ENCODE measurements at places on chromosomes 6 and 20.

- no peak for DNase-seq
These were observed 364.6 kb downstream of the GJA1 start for GRCh38 chr6:121800047-121800446.

DNA sequence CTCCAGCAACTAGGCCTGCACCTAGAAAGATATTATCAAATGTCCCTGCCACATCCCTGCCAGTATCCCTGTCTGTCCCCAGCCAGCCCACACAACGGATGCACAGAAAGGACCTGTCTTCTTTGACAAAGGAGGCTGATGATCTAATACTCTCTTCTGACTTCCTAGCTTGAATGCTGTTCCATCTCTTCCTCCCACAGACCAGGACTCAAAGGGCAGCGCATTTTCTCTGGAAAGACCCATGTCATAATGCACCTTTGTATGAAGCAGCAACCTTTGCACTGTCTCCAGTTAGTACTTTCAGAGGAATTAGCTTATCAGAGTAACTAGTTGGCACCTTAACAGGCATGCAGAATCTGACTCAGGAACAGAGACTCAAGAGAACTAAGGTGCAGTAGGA is 53.3 kb upstream of the TAF8 start:
- no peak for DNase-seq

- no peak for DNase-seq
These were observed 40.1 kb downstream of the SOX4 start for GRCh38 chr6:21633511-21634109.

DNA sequence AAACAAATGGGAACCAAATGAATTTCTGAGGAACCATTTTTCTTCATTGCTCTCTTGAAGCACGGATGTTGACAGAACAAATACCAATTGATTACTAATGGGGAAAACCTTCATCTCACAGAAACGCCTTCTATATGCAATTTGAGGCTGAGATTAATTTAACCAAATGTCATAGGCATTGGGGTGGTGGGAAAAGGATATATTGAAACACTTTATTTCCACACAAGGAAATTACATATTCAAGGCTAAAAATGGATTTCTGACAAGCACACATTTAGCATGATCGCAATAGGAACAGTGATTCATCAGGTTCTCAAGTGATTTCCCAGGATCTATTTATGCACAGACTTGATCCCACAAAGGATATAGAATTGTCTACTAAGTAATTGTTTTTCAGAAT is 88.9 kb downstream of the COL12A1 start:
- DNase-seq, result no peak

DNA sequence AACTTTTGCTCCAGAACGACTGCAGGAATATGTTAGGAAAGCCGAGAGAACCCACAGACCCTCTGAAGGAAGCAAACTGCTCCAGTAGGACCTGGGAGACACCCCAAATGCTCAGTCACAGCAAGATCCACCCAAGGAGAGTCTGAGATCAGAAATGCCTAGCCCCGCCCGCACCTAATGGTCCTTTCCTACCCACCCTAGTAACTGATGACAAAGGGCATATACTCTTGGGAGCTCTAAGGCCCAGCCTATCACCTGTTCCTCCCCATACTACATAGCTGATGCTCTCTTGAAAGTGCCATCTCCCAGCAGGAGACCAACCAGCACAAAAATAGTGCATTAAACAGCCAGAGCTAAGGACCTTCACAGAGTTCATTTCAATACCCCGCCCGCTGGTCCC is 67.6 kb downstream of the CD2AP start:
- DNase-seq, result no peak

DNA sequence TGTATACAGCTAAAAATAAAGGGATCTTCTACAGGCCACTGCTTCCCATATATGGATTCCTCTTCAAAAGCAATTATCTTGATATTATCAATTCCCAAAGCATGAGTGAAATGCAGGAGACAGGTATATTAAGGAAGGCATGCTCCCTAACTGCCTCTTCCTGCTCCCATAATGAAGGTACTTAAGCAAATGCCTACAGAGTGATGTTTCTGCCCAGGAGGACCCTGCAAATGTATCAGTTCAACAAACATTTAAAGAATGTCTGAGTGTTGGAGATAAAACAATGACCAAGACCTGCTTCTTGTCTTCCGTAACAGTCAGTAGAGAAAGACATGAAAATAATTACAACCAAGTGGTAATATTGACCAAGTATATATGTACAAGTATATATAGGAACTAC is 4.2 kb downstream of the UBE2J1 start:
- DNase-seq, result no peak

- DNase-seq, result no peak
These were observed 115.8 kb upstream of the GMDS start for GRCh38 chr6:2361195-2361594.

DNA sequence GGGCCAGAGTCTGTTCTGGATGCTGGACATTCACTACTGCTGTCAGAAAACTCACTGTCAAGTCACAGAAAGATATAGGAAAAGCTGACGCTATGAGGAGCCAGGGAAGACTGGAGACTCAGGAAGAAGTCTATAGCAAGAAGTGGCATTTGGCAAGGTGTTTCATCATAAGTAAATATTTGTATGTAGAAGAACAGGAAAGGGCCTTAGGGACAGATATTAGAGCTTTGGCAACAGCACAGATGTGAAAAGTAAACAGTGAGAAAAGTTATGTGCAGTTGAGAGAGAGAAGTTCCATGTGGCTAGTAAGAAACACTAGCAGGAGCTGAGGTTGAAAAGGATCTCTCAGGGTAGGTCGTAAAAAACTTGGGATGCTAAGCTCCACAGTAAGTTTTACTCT is 868.9 kb downstream of the PHF3 start:
- no peak for DNase-seq

- peak; percentile 74 for DNase-seq
These were observed 932.7 kb downstream of the TFAP2A start for GRCh38 chr6:9482030-9482738.

DNA sequence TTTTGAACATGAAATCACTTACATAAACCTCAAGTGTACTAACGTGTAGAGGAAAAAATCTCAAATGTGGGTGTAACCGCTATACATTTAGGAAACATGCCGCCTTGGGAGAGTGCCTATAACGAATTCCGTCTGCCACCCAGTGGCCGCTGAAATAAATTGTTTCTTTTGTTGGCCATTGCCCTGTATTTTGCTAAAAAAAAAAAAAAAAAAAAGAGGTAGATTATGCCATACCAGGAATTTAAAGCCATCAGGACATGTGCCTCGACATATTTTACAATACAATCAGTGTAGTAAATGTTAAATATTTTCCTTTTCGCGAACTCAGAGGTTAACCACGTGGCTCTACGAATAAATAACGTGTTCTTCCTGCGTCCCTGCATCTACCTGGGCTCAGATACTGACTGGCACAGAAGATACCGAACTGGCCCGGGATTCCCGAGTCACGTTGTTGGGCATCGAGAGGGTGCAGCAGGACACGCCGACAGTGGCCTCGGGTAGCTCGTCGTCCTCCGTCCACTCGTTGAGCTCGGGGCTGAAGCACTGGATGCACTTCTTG is 14.3 kb downstream of the KLHL31 start:
- DNase-seq, result peak; percentile 67

DNA sequence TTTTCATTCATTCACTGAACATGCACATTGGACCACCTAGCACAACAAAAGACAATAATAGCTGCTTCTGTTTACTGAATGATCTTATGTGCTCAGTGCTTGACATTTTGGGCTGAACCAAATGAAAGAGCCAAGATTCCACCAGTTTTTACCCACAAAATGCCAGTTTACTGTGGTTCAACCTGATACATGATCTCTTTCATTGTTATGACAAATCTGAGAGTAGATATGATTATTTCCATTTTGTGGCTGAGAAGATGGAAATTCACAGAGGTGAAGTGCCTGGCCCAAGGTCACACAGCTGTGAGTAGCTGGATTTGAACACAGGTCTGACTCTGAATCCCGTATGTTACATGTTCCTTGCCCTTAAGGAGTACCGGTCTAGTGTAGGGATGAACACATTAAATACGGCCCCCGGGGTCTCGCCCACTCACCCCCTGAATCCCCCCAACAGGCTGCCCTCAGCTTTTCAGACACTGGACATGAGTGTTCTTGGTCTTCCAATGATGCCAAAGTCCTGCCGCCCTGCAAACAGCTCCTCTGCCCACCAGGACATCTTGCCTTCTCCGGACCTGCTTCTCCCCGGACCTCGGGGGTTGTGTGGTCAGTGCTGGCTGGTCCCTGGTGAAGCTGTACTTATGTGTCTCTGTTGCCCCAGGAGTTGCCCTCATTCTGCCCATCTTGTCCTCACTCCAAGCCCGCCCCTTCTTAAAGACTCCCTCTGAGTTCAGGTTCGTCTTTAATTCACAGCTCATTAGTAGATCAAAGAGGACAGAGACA is 58.6 kb upstream of the SLC32A1 start:
- DNase-seq, result no peak

DNA sequence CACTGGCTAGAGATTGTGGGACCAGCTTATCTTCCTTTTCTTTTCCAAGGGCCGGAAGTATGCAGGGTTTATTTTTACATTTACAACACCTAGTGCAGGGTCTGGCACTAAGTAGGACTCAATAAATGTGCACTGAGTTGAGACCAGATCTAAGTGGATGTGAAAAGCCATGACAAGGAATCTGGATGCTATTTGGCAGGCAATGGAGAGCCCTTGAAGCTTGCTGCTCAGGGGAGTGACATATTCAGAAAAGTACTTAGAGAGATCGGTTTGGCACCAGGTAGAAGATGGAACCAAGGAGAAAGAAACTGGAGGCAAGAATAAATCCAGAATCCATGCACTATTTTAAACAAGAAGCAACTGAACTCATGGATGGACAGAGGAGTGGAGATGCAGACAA is 815.8 kb downstream of the MAFB start:
- no peak for DNase-seq

DNA sequence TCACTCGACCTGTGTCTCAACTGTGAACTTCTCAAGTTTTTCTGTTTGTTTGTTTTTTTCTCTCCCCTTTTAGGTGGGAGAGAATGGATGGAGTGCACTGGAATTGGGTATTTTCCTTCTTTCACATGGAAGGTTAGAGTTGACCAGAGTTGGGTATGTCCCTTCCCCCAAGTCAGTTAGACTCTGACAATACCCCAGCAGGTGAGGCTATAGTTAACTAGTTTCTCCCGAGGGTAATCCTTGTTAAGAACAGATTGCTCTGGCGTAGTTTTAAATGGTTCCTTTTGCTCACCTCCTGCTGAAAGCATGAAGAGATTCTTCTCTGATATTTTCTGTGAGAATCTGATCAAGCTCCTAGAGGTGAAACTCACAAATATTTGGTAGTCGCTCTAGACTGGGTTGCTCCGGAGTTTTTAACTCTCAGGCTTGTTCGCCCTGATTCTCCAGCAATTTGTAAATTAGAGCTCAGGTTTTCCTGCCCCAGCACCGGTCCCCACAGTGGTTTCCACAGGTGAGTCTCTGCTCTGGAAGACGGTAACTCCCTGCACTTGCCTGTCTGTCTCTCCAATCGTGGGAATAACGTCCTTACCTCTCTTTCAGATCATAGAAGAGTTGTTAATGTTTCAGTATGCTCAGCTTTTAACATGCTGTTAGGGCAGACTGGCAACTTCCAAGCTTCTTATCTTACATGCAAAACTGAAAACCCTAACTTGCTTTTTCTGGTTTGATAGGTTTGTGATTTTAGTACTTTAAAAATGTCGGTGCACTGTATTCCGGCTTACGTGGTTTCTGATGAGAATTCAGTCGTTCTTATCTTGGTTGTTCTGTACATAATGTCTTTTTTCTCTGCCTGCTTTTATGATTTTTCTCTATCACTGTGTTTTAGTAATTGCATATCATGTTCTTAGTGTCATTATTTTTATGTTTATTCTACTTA is 111.2 kb upstream of the HIVEP1 start:
- DNase-seq, result no peak

- DNase-seq, result no peak
These were observed 9.8 kb downstream of the MAPK13 start for GRCh38 chr6:36139991-36140710.

DNA sequence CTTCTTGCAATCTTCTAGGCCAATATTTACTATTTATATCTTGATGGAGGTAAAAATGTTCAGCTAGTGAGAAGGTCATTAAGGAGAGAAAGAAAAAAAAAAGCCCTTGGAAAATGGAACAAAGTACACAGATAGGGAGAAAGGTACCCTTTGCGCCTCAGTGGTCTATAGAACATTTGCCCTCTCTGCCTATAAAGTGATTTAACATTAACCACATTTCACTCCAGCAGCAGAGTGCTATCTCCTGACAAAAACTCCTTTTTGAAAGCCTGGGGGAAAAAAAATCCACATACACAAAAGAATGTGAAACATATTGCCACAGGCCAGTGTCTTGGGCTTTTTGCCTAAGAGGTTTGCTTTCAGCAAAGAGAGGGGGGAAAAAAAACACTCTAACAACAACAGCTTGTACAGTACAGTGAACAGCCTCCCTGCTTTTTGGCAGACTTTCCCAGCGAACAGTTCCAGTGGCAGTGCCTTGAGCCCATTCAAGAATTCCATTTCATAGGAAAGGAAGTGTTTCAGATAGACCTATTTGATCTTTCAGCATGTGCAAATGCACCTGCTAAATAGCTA is 695 bp downstream of the ARHGAP18 start:
- DNase-seq, result no peak

DNA sequence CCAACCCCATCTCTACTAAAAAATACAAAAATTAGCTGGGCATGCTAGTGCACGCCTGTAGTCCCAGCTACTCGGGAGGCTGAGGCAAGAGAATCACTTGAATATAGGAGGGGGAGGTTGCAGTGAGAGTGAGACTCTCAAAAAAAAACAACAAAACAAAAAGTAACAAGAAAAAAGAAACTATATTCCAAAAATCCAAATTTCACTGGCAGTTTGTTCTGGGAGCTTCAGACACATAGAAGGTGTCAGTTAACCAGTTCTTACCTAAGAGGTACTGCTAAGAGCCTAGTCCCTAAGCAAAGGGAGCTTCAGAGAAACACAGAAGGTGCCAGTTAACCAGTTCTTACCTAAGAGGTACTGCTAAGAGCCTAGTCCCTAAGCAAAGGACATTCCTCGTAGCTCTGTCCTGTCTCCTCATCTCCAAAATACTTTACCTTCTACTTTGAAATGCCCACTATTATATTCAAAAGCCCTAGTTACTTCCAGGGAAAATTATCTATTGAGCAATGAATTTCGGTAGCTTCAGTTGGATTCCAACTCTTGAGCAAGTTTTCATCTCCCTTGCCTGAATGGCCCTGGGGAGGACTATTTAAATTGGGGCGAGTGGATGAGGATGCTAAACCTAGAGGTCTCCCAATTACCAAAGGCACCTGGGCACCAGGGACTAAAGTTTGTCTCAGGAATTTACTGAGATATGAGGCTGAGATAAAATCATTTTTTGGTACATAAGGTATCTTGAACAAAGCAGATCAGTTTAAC is 41.0 kb downstream of the HFE start:
- no peak for DNase-seq

- no peak for DNase-seq
These were observed 44.6 kb downstream of the SUN5 start for GRCh38 chr20:32959351-32960221.

DNA sequence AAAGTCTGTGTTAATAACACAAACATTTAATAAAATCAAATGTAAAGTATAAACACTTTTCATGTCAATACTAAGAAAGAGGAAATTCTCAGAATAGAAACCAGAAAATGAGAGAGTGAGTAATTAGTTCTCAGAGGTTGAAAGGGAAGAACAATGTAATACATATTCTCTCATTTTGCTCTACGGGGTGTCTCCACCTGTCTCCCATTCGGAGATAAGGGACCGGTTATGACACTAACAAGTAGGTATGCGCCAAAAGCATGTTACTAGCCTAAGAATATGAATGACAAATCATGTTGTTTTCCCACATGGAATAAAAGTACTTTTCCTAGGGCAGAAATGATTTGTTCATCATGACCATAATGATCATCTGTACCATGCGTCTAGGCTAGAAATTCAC is 35.6 kb upstream of the PRELID3B start:
- DNase-seq, result no peak

GRCh38 chr6:41100871-41101287 is 28.1 kb downstream of the NFYA start:
- DNase-seq, result no peak
